Stimulated activated CD8-positive, alpha-beta memory T cell treated with anti-CD3 and anti-CD28 coated beads, Interleukin-7, amount 100 ng/mL, for 4 hours (primary cell): ENCODE measurements at places on chromosomes 3 and 15.
A peak's percentile ranks its signal among the peaks of the same experiment; 100 is the strongest.

- no peak for DNase-seq
These were observed 50.3 kb downstream of the XYLB start for GRCh38 chr3:38396861-38397260.

DNA sequence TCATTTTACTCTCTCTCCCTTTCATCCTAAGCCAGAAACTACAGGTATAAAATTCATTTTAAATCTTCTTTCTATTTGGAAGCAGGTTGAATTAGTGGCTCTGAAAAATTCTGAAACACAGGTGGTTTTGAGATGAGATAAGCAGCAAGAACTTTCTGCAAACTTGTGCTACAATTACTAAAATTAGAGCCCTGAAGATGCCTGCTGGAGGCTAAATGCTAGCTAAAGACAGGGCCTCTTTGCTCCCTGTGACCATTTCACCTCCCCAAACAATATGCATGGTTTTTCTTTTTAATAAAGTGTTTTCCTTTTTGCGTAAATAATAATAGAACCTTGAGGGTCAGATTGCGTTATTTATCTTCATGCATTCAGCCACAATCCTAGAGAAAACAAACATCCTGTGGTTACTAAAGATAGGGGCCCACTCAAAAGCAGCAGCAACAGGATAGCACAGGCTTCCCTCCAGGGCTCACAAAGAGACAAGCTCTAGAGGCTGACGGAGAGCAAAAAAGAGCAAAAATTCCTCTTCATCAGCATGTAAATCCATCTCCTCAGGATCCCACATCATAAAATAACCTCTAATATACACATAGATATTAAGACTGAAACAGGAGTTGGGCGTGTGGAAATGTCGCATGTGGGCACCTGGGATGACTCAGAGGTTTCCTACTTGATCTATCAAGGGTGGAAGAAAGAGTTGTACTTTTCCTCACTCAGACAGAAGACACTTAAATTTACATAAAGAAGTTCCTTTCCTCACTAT, 26.5 kb upstream of the CP start:
- DNase-seq = no peak

DNA sequence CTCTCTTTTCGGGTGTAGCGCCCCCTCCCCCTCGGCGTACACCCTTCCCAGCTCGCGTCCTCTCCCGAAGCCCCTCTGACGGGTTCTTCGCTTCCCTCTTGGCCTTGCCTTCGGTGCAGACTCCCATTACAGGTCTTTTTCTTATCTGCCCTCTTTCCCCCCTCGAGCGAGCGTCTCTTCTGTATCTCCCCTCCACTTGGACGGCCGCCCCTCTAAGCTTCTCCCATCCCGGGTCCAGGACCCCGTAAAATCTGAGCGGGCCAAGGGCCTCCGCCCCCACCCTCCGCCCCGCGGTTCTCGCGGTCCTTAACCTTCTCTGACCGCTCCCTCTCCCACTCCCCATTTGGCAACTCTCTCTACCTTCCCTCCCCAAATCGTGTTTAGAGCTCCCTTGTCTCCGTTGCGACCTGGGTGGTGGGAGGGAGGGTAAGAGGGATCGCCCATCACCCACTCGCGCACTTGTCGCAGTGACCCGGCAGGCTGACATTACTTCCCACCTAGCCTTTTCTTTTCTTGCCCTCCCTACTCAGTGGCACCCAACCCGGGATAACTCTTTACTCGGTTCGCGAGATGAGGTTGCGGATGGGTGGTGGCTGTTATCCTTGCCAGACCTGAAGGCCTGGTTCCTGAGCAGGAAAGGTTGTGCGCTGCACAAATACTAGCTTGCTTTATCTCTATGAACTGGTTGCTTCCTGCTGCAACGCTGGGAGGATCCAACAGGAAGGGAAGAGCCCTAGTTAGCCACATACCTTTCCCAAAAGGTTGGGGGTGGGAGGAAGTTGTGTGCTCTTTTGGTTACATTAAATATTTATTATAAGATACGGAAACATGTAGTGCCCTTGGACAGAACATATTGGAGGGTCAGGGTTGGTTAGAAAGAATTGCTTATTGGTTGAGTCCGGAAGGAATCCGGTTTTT, 922 bp downstream of the RAB11A start:
- no peak for DNase-seq

DNA sequence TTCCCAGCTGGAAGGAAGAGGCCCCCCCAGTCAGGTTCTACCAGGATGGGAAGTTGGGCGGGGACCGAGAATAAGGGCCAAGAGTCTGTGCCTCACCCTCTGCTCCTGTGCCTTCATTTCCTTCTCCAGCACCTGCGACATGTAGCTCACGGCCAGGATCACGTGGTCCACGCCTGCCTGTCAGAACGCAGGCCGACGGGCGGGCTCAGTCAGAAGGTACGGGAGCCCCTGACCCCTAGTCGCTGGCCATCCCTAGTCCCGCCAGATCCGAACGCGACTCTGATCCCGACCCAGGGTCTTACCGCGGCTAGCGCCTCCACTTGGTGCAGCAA, 489 bp downstream of the GMPPB start:
- DNase-seq = peak; percentile 39

DNA sequence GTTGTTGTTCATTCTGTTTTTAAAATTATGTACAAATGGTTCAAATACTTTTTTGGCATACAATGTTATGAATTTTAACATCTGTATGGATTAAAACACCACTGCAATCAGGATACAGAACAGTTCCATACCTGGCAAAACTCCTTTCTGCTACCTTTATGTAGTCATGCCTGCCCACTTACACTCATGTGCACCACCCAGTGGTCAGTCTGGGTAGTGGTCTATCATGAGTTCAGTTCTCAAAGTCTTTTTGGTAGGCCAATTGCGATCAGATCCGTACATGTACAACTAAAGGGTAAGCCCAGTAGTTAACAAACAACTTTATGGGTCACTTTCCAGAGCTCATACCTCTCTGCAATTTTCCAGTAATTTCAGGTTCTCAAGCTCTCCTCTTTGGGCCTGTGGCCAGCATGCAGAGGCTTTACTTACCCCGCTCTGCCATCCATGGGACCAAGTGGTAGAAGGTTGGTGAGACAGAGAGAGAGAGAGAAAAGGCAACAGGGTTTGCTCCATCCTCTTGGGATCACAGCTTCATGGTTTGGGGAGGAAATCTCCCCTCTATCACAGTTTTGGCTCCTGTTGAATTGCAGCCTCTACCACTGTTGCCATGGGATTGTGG, 63.9 kb upstream of the FAM98B start:
- DNase-seq = peak; percentile 26

- no peak for DNase-seq
These were observed 3.3 kb upstream of the DCP1A start for GRCh38 chr3:53350652-53351051.

DNA sequence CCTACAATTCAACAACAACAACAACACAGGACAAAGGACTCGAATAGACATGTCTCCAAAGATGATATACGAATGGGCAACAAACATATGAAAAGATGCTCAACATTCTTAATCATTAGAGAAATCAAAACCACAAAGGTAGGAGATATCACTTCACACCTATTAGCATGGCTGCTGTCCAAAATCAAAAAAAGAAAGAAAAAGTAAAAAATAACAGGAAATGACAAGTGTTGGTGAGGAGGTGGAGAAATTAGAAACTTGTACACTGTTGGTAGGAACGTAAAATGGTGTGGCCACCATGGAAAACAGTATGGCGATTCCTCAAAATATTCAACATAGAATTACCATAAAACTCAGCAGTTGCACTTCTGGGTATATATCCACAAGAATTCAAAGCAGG, 312.3 kb upstream of the STT3B start:
- no peak for DNase-seq

- no peak for DNase-seq
These were observed 16.2 kb upstream of the LIPC start for GRCh38 chr15:58415636-58416035.

- no peak for DNase-seq
These were observed 48.8 kb downstream of the CHRD start for GRCh38 chr3:184428561-184429175.

DNA sequence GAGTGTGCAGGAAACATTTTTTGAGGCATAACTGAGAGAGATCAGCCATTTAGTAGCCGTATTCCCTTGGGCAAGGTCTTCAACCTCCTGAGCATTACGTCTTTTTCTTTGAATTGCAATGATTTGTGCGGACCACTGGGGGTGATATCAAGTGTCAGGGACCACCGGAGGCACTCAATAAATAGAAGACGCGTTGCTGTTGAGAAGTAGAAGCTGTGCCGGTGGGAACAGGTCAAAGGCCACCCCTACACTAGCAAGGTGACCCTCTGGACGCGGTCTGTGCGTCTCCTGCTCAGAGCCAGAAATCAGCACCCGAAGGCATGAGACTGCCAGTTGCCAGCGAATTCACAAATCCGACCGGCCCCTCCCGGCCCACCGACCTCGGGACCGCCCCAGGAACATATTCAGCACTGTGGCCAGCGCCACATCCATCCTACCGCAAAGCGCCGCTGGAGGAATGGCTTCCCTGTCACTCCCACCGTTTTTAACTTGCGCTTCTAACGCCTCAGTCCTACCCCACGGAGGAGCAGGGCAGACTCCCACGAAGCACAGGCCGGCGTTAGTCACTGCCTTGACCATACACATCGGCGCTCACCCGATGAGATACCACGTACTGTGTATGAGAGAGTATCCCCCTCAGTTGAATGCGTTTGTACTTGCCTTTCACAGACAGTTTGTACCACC, 1.4 kb upstream of the GHSR start:
- DNase-seq = no peak
